ENCODE measurements at places on chromosomes 12 and 14.

- peak; percentile 52 for ATAC-seq
These were observed 10.9 kb upstream of the IL26 start for GRCh38 chr12:68236421-68237059.

GRCh38 chr14:93962701-93963601 is 13.4 kb downstream of the ASB2 start:
- ATAC-seq: peak; percentile 35

- ATAC-seq: no peak
These were observed 7.8 kb downstream of the PPP2R3C start for GRCh38 chr14:35114036-35114435.

DNA sequence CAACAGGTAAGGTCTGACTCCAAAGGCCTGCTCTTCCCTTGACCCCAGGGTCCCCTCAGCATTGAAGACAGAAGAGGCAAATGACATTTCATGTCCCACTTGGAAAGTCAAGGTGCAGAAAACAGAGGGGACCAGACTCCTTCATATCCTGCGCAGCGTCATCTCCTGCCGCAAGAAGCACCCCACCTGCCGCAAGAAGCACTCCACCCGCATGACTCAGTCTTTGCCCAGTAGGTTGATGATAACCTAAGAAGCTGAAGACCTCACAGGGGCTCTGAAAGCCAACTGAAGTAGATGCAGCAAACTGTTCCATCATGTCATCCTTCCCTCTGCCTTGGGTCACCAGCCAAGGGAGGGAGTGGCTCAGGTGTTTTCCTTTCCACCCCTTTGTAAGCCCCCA is 11.6 kb upstream of the SMUG1 start:
- ATAC-seq: no peak

DNA sequence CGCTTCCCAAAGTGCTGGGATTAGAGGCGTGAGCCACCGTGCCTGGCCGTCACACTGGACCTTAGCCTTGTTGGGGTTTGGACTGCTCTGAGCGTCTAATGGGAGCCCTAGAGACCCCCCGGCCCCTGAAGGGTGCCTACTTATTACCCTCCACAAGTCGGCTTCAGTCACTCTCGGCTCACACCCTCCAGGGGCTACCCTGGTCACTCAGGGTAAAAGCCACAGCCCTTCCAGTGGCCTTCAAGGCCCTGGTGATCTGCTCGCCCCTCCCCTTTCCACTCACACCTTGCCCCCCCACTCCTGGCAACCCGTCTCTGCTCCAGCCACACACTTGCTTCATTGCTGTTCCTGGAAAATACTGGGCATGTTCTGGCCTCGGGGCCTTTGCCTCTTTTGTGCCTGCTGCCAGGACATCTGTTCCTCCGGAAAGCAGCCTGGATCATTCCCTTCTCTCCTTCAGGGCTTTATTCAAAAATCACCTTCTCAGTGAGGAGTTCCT is 3.6 kb upstream of the MORN3 start:
- ATAC-seq: no peak

DNA sequence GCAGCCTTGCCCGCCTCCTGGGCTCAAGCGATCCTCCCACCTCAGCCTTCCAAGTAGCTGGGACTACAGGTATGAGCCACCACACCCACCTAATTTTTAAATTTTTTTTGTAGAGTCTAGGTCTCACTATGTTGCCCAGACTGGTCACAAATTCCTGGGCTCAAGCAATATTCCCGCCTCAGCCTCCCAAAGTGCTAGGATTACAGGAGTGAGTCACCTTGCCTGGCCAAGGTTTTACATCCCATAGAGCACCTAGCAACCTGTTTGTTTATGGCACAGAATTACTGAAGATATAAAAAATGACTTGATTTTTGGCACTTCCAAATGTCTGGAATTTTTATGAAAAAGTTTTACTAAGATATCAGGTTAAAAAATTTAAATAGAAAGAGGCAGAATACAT is 16.5 kb downstream of the MYO1A start:
- no peak for ATAC-seq

GRCh38 chr12:4134448-4135263 is 138.9 kb upstream of the CCND2 start:
- no peak for ATAC-seq

- no peak for ATAC-seq
These were observed 1.8 kb downstream of the ITGA7 start for GRCh38 chr12:55705782-55706402.

GRCh38 chr12:57146092-57146491 is 1.3 kb downstream of the LRP1-AS start:
- no peak for ATAC-seq

- no peak for ATAC-seq
These were observed 22.7 kb downstream of the SNRPF start for GRCh38 chr12:95881331-95881955.

DNA sequence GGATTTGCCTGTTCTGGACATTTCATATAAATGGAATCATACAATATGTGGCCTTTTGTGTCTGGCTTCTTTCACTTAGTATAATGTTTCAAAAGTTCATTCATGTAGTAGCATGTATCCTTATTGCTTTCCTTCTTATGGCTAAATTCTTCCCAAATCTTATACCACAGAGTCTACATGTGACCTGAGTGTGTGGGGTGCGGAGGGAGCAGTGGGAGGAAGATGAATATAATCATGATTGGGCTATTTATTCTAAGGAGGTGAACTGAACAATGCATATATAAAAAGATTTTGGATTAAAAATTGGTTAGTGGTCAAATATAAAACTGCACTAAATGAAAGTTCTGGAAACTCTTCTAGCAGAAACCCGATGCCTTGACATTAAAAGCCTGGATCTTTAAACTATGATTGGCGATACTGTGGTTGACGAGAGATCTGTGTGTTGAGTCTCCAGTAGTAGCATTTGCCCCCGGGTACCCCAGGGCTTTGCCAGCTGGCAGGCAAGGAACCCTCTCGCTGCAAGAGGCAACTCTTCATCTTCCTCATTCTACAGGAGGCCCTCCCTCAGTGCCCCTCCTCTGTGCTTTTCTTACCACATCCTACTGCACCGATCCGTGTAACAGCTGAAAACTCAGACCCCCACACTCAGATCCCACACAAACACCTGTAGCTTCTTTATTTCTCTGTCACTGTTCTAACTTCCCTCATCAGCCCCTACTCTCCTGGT is 2.6 kb downstream of the CYP46A1 start:
- ATAC-seq: no peak

DNA sequence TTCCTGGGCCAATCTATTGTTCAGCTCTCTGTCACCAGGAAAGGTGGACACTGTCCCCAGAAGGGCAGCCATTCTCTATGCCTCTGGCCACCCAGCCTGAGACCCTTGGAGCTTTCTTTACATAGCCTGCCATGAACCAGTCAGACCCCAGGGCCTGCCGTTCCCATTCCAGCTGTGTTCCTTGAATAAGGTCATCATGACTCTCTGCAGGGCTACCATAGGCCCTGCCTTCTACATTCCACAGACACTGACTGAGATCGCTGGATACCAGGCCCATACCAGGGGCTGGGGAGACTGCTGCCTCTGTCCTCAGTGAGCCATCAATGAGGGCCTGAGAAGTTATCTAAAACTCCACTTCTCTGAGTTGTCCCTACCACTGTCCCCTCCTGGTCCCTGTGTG is 75.5 kb downstream of the SYNE3 start:
- no peak for ATAC-seq

- ATAC-seq: peak; percentile 98
These were observed 174.4 kb downstream of the MON2 start for GRCh38 chr12:62640910-62641448.

GRCh38 chr14:101065696-101066694 is 162.5 kb upstream of the RTL1 start:
- no peak for ATAC-seq

DNA sequence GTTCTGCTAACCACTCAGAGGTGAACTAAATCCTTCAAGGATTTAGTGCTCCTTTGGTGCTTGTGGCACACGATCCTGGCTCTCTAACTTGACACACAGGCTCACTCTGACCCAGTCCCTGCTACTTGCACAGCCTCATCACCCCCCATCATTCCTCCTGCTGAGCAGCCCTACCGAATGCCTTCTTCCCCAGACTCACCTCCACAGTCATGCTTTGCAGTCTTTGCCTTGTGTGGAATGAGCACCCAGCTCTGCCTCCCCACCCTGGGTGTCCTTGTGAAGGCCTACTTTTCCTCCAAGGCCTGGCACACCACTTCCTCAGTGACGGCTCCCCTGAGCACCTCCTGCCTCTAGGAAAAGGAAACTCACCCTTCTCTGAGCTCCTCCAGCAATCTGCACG is 7.9 kb upstream of the TINF2 start:
- ATAC-seq: no peak

DNA sequence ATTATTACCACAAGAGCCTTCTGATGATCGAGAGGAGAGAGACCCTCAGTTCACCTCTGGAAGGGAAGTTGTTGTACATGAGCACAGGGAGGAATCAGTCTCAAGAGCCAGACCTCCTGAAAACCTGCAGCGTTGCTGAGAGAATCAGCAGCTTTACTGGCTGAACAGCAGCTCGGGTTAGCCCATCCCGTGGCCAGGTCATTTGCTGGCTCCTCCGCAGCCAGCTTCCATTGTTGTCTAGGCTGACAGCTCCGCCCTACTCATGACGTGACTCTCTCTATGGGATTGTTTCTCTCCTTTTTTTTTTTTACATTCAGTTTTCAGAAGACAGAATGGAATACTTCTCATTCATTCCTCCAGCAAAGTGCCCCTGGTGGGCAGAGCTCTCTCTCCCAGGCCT is 69.9 kb downstream of the TGFB3 start:
- no peak for ATAC-seq

- ATAC-seq: no peak
These were observed 165.0 kb upstream of the GZMB start for GRCh38 chr14:24798911-24799462.

DNA sequence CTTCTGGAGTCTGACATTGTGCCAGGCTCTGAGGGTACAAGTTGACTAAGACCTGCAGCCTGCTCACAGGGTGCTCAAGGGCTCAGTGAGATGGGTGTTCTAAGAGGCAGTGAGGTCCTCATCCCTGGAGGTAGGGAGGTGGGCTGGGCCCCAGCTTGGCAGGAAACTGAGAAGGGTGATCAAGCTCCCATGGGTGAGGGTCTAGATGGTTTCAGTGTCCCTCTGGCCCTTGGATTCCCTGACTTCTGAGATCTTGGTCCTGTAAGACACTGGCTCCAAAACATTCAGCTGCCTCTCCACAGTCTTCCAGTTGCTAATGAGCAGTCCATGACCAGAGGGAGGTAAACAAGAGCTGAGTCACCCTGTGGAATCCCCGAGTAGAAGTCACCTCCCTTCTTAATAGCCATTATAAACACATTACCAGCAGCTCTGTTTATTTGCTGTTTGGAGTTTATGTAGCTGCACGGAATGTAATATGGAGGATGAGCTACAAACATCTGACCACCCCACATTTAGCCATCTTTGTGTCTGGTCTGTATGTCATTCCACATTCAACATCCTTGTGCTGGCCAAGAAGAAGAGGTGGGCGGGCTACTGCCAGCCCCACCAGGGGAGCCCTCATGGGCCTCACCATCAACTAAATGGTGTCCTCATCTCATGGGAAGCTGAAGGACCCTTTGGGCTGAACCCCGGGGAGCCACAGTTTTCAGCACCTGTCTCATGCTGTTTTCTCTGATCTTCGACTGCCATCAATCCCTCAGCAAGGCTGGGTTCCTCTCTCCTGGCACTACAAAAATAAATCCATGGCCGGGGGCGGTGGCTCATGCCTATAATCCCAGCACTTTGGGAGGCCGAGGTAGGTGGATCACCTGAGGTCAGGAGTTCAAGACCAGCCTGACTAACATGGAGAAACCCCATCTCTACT is 37.2 kb upstream of the BDKRB2 start:
- ATAC-seq: peak; percentile 38

DNA sequence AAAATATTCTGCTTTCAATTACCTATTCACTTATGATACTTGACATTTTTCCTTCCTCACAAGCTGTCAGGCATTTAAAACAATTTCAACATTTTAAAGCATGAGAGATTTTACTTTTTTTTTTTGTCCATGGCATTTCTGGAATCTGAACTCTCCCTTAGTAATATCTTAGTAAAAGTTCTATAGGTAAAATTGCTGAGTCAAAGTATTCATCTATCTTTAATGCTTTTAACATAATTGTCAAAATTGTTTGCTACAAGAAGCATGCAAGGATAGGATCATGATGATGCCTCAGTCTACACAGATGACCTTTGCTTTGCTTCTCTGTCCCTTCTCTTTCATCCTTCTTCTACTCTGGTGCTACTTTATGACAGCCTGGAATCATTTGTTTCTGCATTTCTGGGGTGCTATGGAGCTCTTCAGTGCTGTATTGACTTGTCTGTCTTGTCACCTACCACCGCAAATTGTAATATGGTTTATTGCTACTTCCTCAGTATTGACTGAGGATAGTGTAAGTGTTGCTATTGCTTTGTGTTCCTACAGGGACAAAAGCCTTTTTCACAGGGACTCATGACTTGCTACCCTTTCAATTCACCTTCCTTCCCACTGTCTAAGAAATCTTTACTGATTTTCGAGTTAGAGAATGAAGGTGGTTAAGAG is 589.8 kb upstream of the ATP2B1 start:
- peak; percentile 19 for ATAC-seq

GRCh38 chr12:95623554-95624170 is 72.4 kb upstream of the USP44 start:
- ATAC-seq: peak; percentile 54

- ATAC-seq: no peak
These were observed 1673.9 kb upstream of the SEL1L start for GRCh38 chr14:83207550-83207949.

DNA sequence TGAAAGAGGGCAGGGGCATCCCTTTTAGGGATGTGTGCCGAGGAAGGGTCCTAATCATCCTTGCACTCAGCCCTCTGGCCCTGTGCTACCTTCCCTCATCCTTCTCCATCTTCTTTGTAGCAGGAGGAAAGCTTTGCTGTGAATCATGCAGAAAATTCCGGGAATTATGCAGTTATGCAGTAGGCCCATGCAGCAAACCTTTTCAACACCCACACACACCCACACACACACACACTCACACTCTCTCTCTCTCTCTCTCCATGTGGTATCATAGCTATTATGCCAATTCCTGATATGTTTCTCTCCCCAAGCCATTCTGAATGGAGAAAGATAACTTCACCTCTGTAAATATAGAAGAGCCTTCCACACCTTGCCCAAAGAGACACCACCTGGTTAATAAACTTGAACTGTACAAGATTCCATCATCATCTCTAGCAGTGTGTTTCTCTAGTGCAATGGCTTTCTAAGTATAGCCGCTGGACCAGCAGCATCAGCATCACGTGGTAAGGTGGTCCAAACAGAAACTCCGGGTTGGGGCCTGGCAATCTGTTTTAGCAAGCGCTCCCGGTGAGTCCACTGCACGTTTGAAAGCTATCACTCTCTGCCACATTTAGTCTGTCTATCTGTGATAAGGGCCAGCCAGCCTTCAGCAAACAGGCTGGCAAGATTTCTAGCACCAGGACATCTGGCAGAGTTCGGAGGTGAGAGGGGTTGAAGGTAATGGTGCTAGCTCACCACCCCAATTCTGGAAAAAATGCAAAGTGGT is 57.6 kb downstream of the MDM2 start:
- no peak for ATAC-seq

- ATAC-seq: peak; percentile 78
These were observed 54.2 kb upstream of the BCL2L14 start for GRCh38 chr12:12016284-12017100.

- no peak for ATAC-seq
These were observed 22.3 kb downstream of the DYRK4 start for GRCh38 chr12:4584281-4584680.
